ENCODE measurements at places on chromosomes 12 and 14.

- no peak for DNase-seq
Observed at GRCh38 chr14:68685419-68686204, 107.3 kb downstream of the ZFP36L1 start.

GRCh38 chr14:77088219-77088618, 9.8 kb upstream of the CIPC start:
- DNase-seq: no peak

GRCh38 chr12:3493043-3493858, 2.2 kb downstream of the PRMT8 start:
- no peak for DNase-seq

GRCh38 chr12:83149987-83150386, 463.3 kb downstream of the TMTC2 start:
- DNase-seq: no peak

- no peak for DNase-seq
Observed at GRCh38 chr12:83145325-83145840, 458.7 kb downstream of the TMTC2 start.

DNA sequence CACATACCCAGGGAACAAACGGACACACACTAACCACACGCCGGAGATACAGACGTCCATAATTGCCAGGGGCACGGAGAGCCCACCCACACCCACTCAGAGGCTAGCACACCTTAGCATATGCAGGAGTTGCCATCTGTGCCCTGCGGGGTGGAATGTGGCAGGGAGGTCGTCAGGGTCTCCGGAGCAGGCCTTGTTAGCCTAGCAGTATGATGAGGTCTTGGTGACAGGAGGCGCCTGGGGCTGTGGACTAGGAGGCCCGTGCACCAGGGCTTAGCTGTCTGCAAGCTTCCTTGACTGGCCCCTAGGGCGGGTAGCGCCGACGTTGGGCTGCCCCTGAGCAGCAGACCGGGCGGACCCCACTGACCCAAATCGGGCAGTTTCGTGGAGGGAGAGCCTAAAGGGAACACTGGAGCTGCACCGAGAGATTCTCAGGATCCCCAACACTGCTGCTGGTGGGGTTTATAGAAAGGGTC, 10.0 kb downstream of the STAC3 start:
- DNase-seq: no peak

- DNase-seq: no peak
Observed at GRCh38 chr14:103593577-103593976, 30.8 kb downstream of the COA8 start.

DNA sequence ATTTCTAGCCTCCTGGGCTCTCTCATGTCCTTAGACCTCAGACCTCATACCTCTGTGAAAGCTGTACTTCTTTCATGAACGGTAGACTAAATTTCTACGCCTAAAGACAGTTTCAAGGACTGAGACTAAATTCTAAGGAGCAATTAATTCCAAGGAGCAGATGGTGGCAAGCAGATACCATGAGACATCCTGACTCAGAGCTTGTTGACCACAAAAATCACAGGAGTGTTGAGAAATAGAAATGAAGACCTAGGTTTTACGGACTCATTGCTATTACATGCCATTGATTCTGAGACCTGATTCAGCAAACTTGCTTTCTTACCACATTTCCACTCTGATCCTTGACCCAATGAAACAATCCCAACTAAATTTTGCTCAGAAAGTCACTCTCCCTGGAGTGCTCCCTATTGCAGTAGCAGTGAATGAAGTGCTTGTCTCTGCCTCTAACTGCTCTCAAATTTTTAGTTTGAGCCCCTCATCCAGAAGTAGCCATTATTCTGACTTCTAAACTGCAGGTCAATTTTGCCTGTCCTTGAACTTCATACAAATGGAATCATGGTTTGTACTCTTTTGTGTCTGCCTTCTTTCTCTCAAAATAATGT, 52.0 kb downstream of the PEX5 start:
- DNase-seq: no peak

- DNase-seq: no peak
Observed at GRCh38 chr12:23084236-23084995, 459.4 kb downstream of the ETNK1 start.

DNA sequence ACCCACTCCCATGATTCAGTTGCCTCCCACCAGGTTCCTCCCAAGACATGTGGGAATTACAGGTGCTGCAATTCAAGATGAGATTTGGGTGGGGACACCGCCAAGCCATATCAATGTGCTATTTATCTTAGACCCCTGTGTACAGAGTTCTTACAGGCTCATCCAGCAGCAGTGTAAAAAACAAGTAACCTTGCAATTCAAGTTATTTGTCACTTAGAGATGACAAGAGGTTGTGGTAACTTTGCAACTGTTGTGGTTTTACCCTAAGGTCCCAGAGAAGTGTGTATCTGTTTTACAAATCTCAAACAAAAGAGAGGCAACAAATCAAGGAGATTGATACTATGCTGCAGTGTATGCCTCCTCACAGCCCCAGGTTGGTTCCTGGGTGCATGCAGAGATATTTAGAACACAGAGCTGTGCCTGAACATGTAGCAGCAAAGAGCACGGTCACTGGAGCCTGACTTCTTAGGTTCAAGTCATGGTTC, 11.5 kb upstream of the HELB start:
- DNase-seq: no peak

DNA sequence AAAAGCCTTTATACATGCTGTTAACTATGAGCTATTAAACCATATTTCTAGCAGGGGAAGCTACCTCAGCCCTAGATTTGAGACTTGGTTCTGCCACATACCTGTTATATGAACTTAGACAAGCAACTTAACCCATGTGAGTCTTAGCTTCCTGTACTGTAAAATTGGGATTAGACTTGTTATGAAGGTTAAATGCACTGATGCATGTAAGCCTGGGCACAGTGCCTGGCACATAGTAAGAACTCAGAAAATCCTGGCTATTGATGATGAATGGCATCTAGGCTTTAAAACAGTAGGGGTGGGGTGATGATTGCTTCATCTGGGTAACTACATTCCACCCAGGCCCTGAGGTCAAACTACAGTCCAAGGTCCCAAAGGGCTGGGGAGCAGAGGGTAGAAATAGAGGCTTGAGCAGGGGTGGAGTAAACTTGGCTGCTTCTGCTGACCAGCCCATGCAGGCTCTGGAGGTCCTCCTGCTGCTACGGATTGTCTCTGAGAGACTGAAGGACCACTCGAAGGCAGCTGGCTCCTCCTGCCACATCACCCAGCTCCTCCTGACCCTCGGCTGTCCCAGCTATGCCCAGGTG, 11.3 kb downstream of the ESPL1 start:
- no peak for DNase-seq

- no peak for DNase-seq
Observed at GRCh38 chr12:53599579-53599978, 26.6 kb downstream of the ATF7 start.

DNA sequence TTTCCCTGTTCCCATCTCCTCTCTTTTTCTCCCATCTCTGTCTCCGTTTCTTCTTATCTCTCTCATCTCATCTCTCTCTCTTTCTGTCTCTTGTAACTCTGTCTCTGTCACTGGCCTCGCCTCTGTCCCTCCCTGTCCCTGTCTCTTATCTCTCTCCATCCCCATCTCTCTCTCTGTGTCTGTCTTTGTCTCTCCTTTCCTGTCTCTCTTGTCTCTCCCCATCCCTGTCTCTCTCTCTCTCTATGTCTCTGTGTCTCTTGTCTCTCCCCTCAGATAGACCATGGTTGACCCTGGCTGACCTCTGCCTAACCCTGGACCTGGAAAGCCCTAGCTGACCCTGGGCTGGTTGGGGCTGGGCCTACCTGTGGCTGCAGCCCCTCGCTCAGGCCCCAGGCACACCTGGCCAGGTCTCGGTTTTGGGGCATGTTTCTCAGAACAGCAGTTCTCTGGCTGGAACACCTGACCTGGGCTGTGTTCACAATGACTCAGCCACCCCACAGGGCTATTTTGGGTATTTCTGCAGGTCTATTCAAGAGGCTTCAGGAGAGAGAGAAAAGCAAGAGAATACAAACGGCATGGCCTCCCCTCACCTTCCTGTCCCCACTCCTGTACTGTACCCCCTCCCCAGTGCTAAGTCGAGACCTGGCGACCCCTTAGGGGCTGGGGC, 174.4 kb downstream of the TMEM121 start:
- no peak for DNase-seq

DNA sequence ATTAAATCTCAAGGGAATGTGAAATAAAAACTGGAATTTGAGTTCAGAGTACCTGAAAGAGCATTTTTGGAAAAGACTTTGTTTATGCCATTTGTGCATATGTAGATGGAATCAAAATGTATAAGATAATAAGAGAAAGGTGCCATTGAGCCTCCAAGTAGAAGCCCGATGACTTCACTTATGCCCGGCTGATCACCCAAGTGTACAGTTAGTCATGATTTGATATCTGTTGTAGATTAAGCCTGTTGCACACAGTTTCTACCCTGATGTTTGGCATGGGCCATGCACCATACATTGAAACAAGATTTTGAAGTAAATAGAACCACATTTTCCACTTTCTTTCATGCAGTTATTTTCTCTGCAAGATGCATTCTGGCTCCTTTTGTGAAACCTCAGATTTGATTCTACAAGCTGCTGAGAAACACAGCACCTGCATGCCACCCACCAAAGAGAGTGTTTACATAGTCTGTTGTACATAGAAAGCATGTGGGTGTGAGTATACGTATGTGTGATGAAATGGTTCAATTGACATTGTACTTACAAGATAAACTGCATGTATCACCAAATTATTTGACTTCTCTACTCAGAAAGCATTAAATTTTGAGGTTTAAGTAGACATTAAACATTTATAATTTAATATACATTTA, 772.5 kb downstream of the DIO2 start:
- DNase-seq: no peak

GRCh38 chr12:4910502-4911315, 1.0 kb downstream of the KCNA1 start:
- no peak for DNase-seq

- no peak for DNase-seq
Observed at GRCh38 chr12:124824195-124824594, 39.5 kb downstream of the SCARB1 start.

GRCh38 chr12:24591715-24592440, 357.0 kb downstream of the BCAT1 start:
- DNase-seq: no peak

GRCh38 chr14:65465584-65465983, 53.1 kb downstream of the FUT8 start:
- no peak for DNase-seq

DNA sequence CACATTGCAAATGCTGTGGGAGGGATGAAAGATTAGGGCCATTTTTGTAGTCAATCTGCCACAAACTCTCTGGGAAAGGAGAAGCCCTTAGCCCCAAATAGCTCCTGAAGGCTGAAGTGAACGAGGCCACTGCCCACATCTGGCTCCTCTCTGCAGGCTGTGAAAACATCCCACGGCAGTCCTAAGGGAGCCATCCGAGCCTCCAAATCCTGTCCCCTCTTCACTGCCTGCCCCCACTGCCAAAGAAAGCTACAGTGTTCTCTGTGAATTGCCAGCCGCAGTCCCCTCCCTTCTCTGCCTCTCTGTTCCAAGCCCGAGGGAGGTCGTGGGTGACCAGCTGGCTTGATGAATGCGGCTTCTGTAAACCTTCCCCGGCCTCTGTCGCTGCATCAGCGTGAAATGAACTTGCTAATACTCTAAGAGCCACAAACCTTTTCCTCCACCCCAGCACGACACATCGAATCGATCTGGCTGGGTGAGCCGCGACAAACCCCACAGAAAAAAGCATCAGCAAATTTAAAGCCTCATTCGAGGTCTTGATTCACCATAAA, 180.7 kb upstream of the NRXN3 start:
- DNase-seq: no peak

DNA sequence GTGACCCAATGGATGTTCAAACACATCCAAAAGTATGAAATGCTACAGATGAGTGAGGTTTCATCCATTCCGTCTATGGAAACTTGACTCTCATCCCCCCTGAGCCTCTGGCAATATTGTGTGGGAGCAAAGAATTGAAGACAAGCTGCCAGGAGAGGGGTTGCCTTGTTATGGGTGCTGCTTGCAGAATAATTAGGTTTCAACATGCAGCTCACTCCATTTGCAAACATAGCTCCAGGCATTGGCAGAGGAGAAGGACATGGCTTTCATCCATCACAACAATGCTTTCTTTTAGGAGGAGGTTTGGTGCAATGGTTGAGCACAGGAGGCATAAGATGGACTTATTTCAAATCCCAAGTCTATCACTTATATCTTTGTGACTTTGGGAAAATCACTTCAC, 220.7 kb upstream of the SRRM4 start:
- DNase-seq: no peak

DNA sequence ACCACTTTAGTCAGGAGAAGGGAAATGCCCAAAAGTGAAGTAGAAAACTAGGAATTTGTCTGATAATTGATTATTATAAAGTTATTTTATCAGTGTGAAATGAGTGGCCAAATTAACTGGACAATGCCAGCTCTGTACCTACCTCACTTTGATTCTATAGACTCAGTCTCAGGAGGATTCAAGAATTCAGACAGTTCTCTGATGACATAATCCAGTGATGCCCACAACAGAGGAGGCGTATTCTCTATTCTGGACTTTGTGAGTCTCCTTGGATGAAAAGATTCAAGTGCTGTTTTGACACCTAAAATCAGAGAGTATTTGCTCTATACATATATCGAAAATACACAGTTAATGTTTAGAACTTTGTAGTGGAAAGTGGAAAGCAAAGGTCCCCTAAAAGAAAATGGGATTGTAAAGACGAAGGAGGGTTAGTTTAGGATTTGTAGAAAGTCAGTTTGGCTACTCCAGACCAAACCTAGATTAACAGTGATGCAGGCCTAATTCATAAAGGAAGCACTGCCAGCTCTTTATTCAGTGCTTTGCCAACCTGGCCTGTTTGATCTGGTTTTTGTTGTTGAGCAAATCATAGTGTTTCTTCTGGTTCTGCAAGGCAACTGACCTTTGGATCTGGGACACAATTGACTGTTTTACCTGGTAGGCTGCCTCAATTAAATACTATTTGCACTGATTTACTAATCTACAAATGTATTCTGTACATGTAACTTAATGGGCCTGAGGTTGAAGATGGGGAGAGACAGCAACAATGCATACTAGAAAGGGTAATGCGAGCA, 67.4 kb downstream of the DAD1 start:
- DNase-seq: no peak

DNA sequence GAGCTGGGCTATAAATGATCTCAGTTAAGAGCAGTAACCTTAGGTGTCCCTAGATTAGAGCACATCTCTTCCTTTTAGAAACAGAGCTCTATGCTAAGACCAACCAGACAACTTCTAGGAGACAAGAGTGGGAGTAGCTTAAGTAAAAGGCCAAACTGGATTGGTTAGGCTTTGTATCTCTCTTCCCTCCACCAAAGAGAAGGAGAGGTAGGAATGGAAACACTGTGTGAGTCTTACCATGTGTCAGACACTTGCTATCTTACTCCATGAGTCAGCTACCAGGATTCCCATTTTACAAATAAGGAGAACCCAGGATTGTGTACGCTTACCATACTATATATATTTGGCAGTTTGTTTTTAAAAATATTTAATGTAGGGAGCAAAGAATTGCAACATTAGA, 122.9 kb downstream of the PAX9 start:
- no peak for DNase-seq

GRCh38 chr12:29733060-29733459, 50.7 kb downstream of the TMTC1 start:
- DNase-seq: no peak

GRCh38 chr14:104664107-104664506, 25.3 kb upstream of the INF2 start:
- DNase-seq: no peak

- DNase-seq: no peak
Observed at GRCh38 chr12:123101526-123101925, 49.4 kb downstream of the PITPNM2 start.

Measured in 8988T (cell line).